ENCODE measurements at places on chromosomes 11 and 22. TPM values are rescaled to one million over a fixed set of nuclear protein-coding genes. Genes with fewer than 3 reads are reported as not detected.

Gene TRIM49
- not detected for total RNA-seq

Gene OR4D5
- not detected for total RNA-seq

DNA sequence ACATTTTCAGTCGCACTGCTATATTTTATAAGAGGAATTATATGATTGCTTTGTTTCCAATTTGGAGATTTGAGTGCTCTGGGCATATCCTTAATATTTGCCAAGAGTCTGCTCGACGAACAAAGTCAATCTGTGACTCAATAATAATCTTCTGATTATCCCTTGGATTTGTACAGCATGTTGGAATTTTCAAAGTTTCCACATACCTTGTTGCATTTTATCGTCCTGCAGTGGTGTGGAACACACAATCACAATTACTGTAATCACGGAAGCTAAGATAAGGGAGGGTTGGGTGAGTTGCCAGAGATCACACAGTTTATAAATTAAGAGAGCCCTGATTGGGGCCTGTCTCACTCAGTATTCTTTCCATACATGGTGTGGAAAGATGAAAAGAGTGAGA lies 189.3 kb downstream of the GUCY1A2 start:
- DNase-seq: no peak

DNA sequence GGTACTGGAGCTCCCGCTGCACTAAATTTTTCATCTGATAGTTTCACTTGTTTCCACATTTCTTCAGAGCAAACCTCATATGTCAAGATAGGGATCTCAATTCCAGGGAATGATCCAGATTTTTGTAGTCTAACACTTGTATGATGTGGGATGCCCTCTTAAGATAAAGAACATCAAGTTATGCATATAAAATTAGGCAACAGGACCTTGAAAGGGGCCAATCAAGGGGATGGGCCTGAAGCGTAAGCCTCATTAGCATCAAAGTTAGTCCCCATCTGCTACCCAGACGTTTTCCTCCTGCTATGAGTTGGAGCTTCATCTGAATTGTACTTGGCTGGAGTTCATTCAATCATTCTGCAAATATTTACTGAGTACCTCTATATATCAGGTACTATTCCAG lies 17.5 kb downstream of the PDGFD start:
- DNase-seq: no peak

DNA sequence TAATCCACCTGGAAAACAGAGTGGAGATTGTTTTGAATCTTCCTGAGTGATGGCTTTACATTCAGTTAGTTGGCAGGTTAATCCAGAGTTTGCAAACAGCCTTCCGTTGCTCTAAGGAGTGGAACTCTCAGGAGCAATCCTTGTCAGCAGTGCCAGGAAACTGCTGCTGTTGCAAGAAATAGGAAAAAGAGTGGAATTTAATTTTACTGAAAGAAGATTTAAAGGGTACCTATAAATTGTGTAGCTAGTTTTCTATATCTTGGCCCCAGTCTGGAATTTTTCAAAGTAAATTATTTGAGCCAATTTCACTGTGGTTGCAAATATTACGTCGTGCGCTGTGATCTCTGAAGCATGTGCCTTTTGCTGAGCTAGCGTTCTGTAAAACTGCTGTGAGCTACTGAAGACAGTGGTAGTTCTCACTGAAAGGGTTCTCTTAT lies 55.5 kb upstream of the SLC5A12 start:
- DNase-seq: no peak

DNA sequence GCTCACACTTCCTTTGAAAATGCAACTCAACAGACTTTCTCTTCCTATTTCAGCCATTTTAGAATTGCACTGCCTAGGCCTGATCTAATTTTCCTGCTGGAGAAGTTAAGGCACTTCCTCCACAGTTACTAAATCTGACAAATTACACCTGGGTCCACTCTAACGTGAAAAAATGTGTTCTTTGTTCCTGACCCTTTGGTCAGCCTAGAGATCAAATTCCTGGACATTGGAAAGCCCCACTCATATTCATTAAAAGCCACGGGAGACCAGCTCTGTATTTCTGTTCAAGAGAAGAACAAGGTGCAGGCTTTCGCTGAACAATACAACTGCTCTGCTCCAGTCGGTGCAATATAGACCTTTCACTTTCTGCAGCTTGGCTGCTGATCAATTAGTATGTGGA lies 96.6 kb downstream of the MPPED2 start:
- DNase-seq: no peak

All from pulmonary artery endothelial cell (primary cell).